ENCODE measurements at places on chromosomes 3 and 15.

- DNase-seq: no peak
These were observed 203.6 kb upstream of the WNT5A start for GRCh38 chr3:55690726-55691125.

- no peak for DNase-seq
These were observed 105.2 kb upstream of the KLHL25 start for GRCh38 chr15:85899927-85900326.

- DNase-seq: no peak
These were observed 8.9 kb upstream of the HAPLN3 start for GRCh38 chr15:88904257-88904623.

DNA sequence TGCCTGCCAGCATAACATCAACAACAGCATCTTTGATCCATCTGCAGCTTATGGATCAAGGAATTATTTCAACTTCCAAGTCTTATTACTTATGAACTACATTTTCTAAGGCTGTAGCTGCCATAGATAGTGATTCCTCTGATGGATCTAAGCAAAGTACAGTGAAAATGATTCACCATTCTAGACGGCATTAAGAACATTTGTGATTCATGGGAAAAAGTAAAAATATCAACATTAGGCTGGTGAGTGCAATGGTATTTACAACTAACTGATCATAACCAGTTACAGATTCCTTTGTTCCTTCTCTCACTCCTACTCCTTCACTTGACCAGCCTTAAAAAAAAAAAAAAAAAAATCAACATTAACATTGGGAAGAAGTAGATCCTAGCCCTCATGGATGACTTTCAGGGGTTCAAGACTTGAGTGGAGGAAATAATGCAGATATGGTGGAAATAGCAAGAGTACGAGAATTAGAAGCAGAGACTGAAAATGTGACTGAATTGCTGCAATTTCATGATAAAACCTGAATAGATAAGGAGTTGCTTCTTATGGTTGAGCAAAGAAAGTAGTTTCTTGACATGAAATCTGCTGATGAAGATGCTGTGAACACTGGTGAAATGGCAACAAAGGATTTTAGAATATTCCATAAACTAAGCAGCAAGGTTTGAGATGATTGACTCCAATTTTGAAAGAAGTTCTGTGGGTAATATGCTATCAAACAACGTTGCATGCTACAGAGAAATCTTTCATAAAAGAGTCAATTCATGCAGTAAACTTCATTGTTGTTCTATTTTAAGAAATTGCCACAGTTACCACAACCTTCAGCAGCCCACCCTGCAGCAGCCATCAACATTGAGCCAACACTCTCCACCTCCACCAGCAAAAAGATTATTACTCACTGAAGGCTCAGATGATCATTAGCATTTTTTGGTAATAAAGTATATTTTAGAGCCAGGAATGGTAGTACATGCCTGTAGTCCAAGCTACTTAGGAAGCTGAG, 22.8 kb downstream of the SLC12A6 start:
- DNase-seq: no peak

GRCh38 chr3:114310695-114311094, 16.9 kb downstream of the TIGIT start:
- no peak for DNase-seq

DNA sequence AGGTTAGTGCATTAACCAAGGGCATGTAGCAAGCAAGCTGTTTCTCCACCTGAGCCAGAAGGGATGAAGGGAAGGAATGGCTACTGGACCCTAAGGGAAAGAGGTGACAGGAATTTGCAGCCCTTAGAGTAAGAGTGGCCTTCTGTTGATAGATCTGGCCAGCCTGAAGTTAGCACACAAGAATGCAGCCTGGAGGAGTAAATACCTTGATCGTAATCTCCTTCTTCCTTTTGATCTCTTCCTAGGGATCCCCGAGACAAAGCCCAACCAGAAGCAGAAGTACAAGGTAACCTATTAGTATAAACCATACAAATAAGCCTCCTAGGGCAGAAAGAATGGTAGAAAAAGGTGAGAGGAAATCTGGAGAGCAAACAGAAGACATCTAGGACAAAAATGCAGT, 134.6 kb downstream of the ATP8B4 start:
- DNase-seq: no peak

DNA sequence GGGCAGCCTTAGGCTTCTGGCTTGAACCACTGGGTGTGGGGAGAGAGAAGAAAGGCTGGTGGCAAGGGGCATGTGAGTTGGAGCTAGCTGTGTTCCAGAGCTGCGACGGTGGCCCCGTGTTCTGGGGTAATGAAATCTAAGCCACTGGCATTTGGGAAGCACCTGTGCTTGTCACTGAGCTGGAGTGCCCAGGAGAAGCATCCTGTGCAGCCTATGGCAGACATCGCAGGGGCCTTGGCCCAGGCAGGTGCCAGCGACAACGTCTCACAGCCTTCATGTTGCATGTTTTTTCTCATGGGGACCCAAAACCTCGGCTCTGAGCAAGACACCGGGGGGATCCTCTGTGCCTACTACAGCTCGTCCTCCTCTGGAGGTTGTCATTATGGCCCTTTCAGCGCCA, 91.1 kb upstream of the PLXNA1 start:
- no peak for DNase-seq

- DNase-seq: no peak
These were observed 397.5 kb upstream of the ATP10A start for GRCh38 chr15:26260517-26261133.

GRCh38 chr3:141895731-141896130, 19.3 kb downstream of the ATP1B3 start:
- DNase-seq: no peak

GRCh38 chr15:70014860-70015490, 82.7 kb downstream of the TLE3 start:
- no peak for DNase-seq

- no peak for DNase-seq
These were observed 26.7 kb upstream of the SLC41A3 start for GRCh38 chr3:126110431-126111125.

DNA sequence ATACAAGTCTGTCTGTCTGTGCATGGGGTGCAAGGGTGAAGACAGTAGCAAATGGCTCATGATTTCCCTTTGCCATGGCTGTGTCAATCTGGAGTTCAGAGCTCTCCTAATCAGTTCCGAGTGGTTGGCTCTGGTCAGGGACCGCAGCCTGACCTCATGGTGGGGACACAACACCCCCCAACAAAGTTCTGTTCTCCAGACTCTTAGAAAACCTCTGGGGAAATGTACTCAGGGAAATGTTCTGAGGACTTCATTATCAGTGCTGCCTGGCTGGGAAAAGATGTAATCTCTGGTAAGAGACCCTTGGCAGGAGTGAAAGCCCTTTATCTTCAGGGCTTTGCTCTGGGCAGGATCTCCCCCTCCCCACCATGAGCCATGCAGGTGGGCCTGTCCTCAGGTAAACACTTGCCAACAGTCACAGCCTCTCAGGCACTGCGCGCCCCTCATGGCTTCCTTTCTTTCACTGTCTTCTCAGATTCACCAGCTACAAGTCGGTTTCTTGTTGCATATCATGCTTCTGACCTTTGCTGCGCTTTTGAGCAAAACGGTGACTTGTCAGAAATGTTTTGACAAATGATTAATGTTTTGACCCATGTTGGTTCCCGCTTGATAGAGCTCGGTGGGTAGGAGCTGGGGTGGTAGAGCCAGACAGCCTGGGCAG, 95.5 kb downstream of the ST6GAL1 start:
- DNase-seq: no peak

- DNase-seq: no peak
These were observed 156.8 kb upstream of the PDZRN3 start for GRCh38 chr3:73781541-73781940.

DNA sequence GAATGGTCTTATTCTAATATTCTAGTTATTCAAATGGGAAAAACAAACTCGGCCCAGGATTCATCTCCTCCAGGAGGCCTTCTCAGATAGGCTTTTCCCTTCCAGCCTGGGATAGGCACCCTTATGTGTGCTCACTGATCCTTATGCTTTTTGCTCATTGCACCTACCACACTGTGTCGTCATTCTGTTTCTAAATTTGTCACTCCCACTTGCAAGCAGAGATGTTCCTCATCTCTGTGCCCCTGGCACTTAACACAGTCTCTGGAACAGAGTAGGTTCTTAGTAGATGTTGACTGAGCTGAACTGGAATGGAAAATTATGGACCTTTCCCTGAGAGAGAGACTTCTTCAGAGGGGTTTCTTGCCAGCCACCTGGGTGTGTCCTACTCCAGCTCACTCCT, 18.7 kb upstream of the SPG11 start:
- DNase-seq: no peak

DNA sequence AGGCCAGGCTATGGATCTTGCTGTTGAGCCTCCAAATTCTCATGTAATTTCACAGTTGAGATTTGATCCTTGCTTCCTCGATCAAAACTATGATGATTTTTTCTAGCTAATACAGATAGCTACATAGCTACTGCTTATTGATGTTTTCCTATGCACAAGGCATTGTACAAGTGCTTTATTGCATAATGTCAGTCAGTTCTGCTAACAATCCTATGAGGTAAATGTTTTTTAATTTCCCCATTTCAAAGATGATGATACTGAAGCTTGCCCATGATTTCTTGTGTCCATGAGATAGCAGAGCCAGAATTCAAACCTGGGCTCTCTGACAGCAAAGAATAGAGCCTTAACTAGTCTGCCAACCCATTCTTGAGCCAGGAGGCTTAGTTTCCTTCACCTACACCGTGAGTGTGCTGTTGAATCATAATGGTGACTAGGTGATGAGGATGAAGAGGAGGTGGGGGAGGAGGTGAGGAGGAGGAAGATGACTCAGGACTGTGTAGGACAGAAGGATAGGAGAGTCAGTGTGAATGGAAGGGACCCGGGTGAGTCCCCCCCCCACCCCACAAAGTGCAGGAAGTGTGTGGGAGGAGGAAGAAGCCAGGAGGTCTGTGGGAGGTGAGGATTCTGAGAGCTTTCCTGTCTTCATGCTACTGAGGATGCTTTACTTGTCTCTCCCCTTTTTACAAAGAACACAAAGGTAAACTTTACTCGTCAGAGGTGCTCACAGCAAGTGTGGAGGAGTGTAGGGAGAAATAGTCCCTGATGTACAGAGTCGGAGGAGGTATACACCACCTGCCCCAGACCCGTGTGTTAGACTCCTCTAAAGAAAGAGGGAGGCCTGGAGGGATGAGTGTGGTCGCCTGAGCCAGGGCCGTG, 3.6 kb downstream of the TAGLN3 start:
- DNase-seq: no peak

GRCh38 chr3:42755681-42756578, 17.1 kb downstream of the CCDC13 start:
- DNase-seq: no peak

GRCh38 chr15:63392361-63393009, 10.8 kb upstream of the CA12 start:
- no peak for DNase-seq

All from activated gamma-delta T cell treated with Interleukin-2 at 50 U/mL for 16 hours (primary cell).